ENCODE measurements at places on chromosomes 1 and 21. TPM values are rescaled to one million over a fixed set of nuclear protein-coding genes. Genes with fewer than 3 reads are reported as not detected.

The MATN1 gene
- total RNA-seq: 0.59 TPM

The CD247 gene
- total RNA-seq: 0.44 TPM

The RXFP4 gene
- 8.0 TPM for total RNA-seq

The PPFIA4 gene
- 1.9 TPM for total RNA-seq

The HENMT1 gene
- total RNA-seq: 23.0 TPM

The EEIG2 gene
- 5.4 TPM for total RNA-seq

The PDZK1IP1 gene
- not detected for total RNA-seq

The SIPA1L2 gene
- 5.2 TPM for total RNA-seq

The TADA1 gene
- total RNA-seq: 12.3 TPM

The DNAH14 gene
- 47.0 TPM for total RNA-seq

The IVNS1ABP gene
- total RNA-seq: 70.2 TPM

The IL19 gene
- total RNA-seq: not detected

The KRTAP10-8 gene
- total RNA-seq: not detected

The SHISAL2A gene
- total RNA-seq: 0.23 TPM

The CYP4Z1 gene
- total RNA-seq: not detected

The LRRN2 gene
- total RNA-seq: 2.0 TPM

The TDRD5 gene
- total RNA-seq: 2.4 TPM

The TMPRSS2 gene
- total RNA-seq: 111 TPM

The KIF26B gene
- total RNA-seq: 0.33 TPM

The AKIRIN1 gene
- 116 TPM for total RNA-seq

The NBPF4 gene
- not detected for total RNA-seq

The EXTL1 gene
- total RNA-seq: 0.10 TPM

The C2CD4D gene
- total RNA-seq: 1.2 TPM

The COL8A2 gene
- total RNA-seq: 1.2 TPM

The RGS16 gene
- total RNA-seq: 0.23 TPM

The TDRD10 gene
- not detected for total RNA-seq

The RYR2 gene
- 0.03 TPM for total RNA-seq

The TNFAIP8L2 gene
- total RNA-seq: not detected

The C1orf87 gene
- total RNA-seq: not detected

The DYNLT4 gene
- not detected for total RNA-seq

The ADORA1 gene
- 8.5 TPM for total RNA-seq

The GBP6 gene
- total RNA-seq: not detected

The COL24A1 gene
- 0.08 TPM for total RNA-seq

The ACTN2 gene
- 0.49 TPM for total RNA-seq

The SLC5A9 gene
- total RNA-seq: not detected

The ADAMTS4 gene
- 0.26 TPM for total RNA-seq

The VAV3 gene
- total RNA-seq: 0.23 TPM

The MFAP2 gene
- total RNA-seq: 12.9 TPM

The SH3BGR gene
- total RNA-seq: 1.7 TPM

All from Panc1 (cell line).